H4 (cell line): ENCODE measurements at places on chromosomes 12 and 14. TPM values are rescaled to one million over a fixed set of nuclear protein-coding genes. Genes with fewer than 3 reads are reported as not detected.

DNA sequence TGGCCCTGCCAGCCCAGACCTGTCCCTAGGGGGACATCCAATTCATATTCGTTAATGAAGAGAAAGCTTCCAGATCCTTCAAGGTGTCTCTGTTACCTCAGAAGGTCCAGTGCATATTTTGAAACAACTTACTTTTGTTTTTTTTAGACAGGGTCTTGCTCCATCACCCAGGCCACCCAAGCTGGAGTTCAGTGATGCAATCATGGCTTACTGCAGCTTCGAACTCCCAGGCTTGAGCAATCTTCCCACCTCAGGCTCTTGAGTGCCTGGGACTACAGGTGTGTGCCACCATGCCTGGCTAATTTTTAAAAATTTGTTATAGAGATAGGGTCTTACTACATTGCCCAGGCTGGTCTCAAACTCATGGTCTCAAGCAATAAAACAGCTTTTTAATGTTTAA lies 48.4 kb downstream of the B4GALNT3 start:
- DNase-seq: no peak

DNA sequence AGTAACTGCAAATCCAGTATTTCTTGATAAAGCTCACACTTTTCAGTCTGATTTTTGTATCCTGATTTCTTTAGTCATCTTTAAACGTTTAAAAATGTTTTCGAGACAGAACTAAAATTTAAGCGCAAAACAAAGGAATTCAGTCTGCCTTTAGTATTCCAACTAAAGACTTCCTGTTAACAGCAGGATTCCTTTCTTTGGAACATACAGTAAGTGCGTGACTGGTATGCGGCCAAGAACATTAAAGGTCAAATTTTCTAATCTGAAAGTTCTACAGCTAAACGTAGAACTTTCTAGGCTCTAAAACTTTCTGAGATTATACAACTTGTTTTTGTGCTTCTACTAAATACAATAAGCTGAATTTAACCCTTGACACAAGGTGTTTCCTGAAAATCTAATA lies 9.9 kb downstream of the SAV1 start:
- DNase-seq: peak; percentile 54

GRCh38 chr12:132251741-132252490 lies 77.5 kb downstream of the GALNT9 start:
- no peak for DNase-seq

DNA sequence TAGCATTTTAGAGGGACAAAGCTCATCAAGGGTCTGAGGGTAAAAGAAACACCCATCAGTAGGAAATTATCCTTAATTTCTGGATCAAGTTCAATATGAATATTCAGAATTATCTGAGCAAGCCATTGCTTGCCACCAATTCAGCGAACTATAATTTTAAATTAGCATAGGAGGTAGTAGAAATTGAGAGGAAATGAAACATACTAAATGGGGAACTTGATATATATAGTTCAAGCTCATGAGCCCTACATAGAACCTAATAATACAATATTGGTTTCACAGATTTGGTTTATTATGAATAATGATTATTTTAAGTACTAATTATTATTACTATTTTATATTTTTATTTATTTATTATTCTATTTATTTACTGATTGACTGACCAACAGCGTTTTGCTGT lies 42.1 kb upstream of the GXYLT1 start:
- DNase-seq: no peak

DNA sequence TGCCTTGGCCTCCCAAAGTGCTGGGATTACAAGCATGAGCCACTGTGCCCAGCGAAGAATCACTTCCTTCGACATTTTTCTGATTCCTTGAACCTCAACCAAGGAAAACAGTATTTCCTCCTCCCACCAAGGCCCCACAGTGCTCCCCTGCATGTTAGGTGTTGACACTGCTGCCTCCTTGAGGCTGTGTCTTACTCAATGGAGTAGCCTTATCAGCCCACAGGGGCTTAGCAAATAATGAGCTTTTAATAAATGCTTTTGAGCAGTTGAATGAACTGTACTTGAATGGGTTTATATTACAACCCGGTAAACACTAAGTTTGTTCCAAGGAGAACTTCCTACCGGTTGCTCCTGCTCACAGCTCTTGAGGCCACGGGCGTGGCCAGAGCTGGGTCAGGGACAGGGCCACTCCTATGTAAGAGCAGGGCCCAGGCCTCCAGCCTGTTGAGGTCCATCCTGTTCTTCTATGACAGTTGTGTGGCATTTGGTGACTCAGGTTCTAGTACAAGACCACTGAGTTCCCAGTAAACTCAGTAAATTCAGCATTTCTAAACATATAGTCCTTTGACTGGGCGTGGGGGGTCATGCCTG lies 36.8 kb upstream of the TUBA1A start:
- no peak for DNase-seq

GRCh38 chr12:12207746-12208145 lies 59.1 kb downstream of the LRP6 start:
- DNase-seq: no peak

DNA sequence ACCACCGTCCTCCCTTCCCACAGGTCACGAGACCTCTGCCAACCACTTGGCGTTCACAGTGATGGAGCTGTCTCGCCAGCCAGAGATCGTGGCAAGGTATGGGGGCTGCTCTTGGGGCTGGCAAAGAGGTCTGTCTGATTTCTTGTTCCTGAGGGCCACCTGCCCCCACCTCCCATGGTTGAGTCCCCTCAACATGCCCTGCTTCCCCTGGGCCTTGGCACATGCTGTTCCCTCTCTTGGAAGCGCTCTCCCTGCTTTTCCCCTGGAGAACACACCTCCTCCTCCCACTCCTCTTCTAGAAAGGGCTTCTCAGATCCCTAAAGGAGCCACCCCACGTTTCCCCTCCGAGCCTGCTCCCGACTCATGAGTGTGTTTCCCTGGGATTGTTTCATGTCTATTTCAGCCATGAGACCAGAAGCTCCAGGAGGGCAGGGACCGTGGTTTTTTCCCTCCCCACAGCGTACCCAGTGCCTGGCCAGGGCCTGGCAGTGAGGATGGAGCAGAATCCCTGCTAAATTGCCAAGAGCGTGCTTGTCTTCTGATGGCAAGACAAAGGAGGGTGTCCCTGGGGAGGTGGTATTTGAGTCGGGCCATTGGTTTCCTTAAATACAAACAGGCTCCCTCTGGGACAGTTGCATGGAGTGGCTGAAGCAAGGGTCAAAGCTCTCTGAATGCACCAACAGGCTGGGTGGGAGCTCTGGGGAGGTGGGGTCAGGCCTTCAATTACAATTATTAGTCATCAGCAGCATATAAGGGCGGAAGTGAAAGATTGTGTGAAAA lies 34.1 kb downstream of the CYP46A1 start:
- DNase-seq: no peak

- DNase-seq: no peak
These were observed 203.6 kb downstream of the NOVA1 start for GRCh38 chr14:26394150-26394810.

DNA sequence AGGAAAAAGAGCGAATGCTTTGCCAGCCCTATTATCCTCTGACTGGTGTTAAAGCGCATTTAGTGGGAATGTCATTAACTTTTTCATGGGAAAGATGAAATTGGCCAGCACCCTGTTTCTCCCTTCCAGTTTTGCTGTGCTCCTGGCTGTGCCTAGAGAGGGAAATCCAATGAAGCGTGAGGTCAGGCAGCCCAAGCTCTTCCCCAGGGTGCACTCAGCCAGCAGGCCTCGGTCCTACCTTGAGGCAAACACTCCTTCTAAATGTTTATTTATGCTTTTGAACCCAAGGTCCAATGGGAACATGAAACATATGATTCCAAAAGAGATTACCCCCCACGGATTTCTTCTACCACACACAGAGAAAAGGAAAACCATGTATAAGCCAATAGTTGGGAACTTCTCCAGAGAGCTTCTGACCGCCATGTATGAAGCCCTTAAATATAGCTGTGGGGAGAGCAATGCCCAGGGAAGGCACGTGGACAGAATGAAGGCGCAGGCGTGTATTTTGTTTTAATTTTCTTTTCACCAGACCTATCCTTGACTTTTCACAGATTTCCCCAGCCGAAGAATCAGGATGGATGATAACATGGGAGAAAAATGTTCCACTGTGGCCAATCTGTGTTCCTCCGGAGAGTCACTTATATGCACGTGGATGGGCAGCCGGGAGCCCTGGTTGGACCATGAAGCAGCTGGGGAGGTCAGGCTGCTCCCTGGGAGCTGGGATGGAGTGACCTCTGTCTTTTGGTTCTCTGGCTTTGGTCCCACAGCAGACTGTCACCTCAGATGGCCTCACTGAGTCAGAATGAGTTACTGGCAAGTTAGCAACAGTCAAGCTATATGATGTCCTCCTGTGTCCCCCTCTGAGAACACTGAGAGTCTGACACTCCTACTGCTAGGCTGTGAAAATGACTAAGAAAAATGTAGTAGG lies 37.3 kb downstream of the GPR135 start:
- DNase-seq: no peak

GRCh38 chr14:37708481-37708880 lies 113.1 kb downstream of the TTC6 start:
- DNase-seq: no peak

- DNase-seq: no peak
These were observed 11.1 kb downstream of the PLBD2 start for GRCh38 chr12:113369391-113369985.

- no peak for DNase-seq
These were observed 45.7 kb downstream of the LMO3 start for GRCh38 chr12:16560273-16560672.

GRCh38 chr14:44945264-44945663 lies 16.5 kb downstream of the KLHL28 start:
- no peak for DNase-seq

DNA sequence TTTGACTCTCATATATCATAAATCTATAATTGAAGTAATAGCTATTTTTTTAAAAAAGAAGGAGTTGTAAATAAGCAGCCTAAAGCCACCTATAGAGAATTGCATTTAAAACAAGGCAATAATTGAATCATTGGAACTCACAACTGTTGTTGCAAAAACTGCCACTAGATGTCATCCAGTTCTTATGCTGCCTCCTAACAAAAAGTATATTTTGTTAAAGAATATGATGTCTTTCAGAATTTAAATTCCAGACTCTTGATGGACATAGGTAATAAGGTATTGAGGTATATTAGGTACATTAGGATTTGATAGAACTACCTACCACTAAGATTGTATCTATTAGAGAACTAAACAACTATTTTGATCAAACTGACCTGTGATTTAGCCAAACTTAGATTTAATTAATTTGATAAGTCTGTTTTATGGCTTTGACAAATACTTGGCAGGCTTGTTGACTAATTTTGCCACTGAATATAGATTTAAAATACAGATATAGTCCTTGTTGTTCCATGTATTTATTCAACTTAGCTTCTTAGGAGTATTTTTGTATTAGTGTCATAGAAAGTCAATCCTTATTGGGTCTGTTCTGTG lies 401.4 kb downstream of the RPL10L start:
- peak; percentile 25 for DNase-seq

DNA sequence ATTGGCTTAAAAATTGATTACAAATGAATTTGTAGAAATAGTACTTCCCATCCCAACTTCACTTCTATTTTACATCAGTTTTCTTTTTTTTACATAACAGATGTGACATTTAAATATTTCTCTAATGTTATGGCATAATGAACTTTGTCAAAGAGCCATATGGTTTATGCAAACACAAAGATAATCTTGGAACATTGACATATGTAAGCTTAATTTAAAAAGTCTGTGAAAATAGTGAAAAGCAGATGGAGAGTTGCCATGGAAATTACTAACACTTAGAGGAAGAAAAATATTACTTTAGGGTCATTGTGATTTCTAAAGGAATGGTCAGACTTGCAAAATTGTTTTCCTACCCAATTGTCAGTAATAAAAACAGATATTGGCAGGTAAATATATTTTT lies 232.4 kb downstream of the AEBP2 start:
- DNase-seq: no peak

- peak; percentile 61 for DNase-seq
These were observed 45.9 kb upstream of the IFNG-AS1 start for GRCh38 chr12:67943141-67943892.

GRCh38 chr12:20097626-20098025 lies 270.7 kb upstream of the PDE3A start:
- DNase-seq: no peak

- DNase-seq: peak; percentile 65
These were observed 781 bp downstream of the NPAS3 start for GRCh38 chr14:32939254-32940065.

GRCh38 chr14:104874110-104874531 lies 9.1 kb downstream of the CEP170B start:
- DNase-seq: no peak

- DNase-seq: peak; percentile 73
These were observed 121.0 kb downstream of the FBXL14 start for GRCh38 chr12:1473418-1473817.

Gene ART4
- not detected in 2 replicates for total RNA-seq

Gene DNAAF2
- 13.3 and 15.1 TPM in 2 replicates for total RNA-seq

Gene KRT8
- total RNA-seq: 20.7 and 27.7 TPM in 2 replicates

Gene FAM90A1
- total RNA-seq: not detected in 2 replicates

Gene SOAT2
- total RNA-seq: 0.06 TPM in 1 of 2 replicates, not detected in the other

Gene VRTN
- not detected in 2 replicates for total RNA-seq

Gene REM2
- 0.27 TPM in 1 of 2 replicates, not detected in the other for total RNA-seq

Gene ERBB3
- total RNA-seq: 0.31 and 0.45 TPM in 2 replicates

Gene RNF212B
- total RNA-seq: not detected in 2 replicates

Gene SERPINA6
- total RNA-seq: 0.35 and 0.82 TPM in 2 replicates
